ENCODE measurements at places on chromosomes 2 and 18.

DNA sequence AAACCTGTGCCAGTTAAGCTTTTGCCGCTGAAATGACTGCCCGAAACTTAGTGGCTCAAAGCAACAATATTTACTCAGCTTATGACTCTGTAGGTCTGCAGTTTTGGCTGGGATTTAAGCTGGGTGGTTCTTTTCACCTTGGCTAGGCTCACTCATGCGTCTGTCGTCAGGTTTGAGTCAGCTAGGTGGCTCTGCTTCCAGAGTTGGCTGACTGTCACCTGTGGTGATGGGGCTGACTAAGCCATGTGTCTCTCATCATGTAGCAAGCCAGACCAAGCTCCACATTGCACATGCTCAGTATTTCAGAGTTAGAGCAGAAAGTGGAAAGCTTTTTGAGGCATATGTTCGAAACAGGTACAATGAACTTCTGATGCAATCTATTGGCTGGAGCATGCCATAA lies 354.8 kb downstream of the MEIS1 start:
- no peak for DNase-seq

- DNase-seq, result no peak
These were observed 130.0 kb upstream of the CTDP1 start for GRCh38 chr18:79549638-79550000.

GRCh38 chr18:34458410-34458977 lies 233.8 kb upstream of the NOL4 start:
- DNase-seq, result no peak

- peak; percentile 89 for DNase-seq
These were observed 17.3 kb upstream of the AGXT start for GRCh38 chr2:240851078-240851991.
